ENCODE measurements at places on chromosomes 6 and 20.

DNA sequence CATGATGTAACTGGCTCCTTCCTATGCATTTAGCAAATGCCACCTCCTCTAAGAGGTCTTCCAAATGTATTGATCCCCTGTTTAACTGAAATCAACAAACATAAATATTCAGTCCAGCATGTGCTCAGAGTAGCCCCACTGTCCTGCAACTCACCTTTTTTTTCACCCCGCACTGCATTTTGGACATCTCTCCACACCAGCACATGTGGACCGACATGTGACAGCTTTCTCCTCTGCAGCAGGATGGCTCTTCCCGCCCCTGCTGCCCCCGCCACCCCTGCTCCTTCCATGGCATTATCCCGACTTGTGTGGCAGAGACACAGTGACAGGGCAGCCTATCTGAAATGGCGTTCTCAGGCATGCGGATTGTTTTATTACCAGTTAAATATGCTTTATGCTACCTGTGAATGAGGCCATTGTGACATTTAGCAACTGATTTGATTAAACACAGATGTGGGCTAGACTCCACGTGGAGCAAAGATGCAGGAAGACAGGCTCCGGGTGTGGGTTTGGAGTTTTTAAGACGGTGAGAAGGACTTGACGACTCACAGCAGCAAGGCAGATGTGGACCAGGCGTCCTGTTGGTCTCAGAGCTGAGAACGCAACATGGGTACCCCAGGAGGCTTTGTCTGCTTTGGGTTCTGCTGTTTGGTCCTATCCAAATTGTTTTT is 161.2 kb downstream of the EYA2 start:
- no peak for DNase-seq

DNA sequence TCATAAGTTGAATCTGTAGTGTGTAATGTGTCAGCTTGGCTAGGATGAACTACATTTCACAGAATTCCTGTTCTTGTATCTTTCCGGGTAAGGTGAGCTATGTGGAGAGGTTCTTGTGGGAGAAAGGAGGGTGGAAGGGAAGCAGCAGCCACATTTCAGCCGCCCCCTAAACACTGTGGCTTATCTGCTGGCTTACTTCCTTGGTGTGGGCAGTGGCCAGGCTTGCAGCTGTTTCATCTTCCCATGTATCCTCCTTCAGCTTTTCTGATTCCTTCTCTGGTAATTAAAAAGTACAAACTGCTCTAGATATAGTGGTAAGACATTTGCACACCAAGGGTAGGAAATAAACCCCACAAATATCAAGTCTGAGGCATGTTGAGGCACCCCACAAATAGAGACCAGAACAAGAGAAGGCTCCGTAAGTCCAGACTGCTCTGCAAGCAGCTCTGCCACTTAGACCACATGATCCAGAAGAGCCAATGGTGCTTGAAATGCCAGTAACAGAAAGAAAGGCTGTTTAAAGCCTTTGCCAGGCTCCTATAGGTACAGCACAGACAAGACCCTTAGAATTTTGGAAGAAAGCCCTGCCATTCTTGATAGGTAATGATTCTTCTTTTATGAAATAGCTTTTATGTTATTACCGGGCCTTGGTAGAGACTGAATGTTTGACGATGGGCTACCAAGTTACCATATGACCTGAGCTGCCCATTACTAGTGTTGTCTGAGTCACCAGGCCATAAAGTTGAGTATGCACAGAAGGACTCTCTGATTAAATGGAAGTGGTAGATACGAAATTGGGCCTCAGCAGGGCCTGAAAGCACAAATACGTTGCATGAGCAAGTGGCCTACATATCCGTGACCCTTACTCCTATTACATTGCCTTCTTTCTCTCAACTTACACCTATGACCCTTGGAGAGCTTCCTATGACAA is 215.0 kb upstream of the SGK1 start:
- no peak for DNase-seq

GRCh38 chr6:56934876-56935275 is 20.0 kb upstream of the BEND6 start:
- DNase-seq, result no peak

- no peak for DNase-seq
Measured at GRCh38 chr20:32528171-32528891, 56.8 kb downstream of the NOL4L start.

DNA sequence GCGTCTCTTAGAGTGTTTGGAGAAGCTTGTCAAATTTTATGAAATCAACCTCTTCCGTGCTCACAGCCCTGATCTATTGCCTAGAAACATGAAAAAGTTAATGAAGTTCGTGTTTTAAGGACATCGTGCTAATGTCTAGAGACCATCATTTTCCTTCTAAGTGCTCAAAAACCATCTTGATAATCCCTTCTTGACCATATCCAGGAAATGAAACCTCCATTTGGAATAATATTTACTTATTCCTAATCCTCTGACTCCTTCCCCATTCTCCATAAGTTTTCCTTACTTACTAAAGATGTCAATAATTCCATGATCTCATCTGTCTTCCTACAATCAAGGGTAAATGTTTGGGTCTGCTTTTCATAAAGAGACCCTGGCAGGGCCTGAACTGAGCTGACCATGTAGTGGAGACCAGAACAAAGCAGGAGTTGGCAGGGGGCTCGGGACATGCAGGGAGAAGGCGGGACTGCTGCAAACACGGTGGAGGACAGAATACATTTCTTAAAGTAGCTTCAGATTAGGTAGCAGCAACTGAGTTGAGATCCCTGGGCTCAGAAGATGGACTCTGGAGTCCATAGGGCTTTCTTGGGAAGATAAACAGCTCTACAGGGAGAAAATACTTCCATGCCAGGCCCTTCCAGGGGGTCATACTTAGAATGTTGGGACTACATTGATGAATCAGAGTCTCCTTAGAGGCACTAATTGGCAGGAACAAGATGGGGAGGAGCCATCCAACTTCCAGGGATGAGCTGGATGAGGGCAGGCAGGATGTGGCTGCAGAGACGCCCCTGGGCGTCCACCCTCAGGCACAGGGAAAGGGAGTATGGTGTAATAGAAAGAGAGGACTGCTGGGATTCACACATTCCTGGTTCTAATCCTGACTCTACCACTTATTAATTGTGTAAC is 100.7 kb downstream of the RIN2 start:
- DNase-seq, result no peak

DNA sequence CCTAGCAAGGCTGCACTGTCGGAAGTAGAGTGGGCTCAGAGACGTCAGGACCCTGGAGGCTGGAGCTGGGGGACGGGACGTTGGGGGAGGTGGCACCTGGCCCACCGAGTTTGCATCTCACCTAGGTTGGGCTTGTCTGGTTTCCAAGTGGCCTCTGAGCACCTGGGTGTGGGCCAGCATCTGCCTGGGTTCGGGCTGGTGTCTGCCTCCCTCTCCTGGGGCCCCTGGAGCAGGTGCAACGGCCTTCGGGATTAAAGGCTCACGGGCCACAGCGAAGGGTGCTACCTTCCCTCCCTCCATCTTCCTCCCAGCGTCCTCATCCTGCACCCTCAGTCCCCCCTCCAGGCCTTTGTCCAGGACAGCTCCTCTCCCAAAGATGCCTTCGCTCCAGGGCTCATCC is 6.0 kb downstream of the HRH3 start:
- no peak for DNase-seq

GRCh38 chr20:24199501-24199900 is 210.9 kb upstream of the GGTLC1 start:
- no peak for DNase-seq

- no peak for DNase-seq
Measured at GRCh38 chr20:57593134-57593886, 26.9 kb downstream of the ZBP1 start.

GRCh38 chr6:122853259-122853995 is 64.4 kb downstream of the SMPDL3A start:
- DNase-seq, result no peak

- DNase-seq, result no peak
Measured at GRCh38 chr6:17740559-17741220, 34.0 kb upstream of the NUP153 start.

GRCh38 chr20:5663396-5663795 is 86.8 kb upstream of the SHLD1 start:
- DNase-seq, result no peak

DNA sequence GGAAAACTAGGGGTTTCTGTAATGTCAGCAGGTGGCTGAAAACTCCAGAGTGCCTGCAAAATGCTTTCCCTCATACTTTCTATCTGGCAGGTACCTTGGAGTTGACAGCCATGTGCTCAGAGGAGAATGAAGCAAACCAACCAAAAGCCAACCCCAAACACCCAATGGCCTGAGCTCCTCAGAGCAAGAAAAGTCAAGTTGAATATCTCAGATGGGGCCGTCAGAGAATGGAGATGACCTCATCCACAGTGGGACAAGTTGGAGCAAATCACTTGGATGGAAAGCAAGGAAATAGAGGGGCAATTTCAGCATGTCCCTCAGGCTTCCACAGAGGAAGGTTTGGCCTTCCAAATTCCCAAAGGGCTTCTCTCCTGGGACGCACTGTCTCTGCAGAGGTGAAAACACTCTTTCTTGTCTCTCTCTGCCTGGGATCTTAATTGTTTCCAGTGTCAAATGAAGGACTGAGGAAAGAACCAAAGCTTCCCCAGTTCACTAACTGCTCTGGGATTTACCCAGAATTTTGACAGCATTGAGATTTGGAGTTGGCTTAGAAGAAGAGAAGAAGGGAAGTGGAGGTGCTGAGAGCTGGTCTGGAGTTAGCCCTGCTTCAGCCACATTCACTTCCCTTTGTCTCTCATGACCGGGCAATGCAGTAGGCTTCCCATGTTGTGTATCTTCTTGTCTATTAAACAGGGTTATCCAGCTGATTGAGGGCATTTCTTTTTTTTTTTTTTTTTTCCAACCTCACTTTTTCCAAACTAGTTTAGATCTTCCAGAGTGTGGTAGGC is 42.2 kb downstream of the PRND start:
- no peak for DNase-seq

DNA sequence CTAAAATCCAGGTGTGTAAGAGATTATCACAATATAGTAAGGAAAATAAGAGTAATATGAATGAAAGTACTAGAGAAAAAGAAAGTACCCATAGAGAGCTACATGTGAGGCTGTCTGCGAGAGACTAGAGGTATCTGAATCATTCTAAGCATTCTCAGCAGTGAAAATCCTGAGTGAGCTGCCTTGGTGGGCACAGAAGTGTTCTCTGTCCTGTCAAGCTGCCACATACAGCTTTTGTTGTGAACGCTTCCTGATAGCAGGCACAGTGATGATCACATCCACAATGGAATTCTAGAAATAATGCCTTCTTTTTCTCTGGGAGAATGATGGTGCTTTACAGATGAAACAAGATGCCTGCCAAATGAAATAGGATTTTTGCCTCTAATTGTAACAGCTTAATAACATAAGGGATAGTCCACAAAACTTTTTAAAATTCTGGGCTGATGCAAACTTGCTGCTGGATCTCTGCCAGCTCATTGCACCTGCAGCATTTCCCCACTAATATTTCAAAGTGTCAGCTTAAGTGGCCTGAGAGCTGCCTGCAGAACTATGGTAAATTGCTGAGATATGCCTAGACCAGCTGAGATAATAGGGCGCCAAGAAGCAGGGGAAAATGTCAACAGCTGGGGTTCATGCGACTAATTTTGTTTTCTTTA is 620.5 kb downstream of the DOK5 start:
- no peak for DNase-seq

GRCh38 chr6:166342349-166343149 is at the start of gene SFT2D1:
SFT2D1 (minus strand) TSS chr6:166342545; CDS start chr6:166342481, 64 bp downstream.
- DNase-seq, result peak; percentile 50

Data from stimulated activated CD8-positive, alpha-beta memory T cell treated with anti-CD3 and anti-CD28 coated beads, Interleukin-15, amount 100 ng/mL, for 1 hour (primary cell).